ENCODE measurements at places on chromosomes 2 and 18.

GRCh38 chr2:128420131-128420530 is 101.5 kb upstream of the HS6ST1 start:
- DNase-seq = no peak

- DNase-seq = no peak
Measured at GRCh38 chr2:8993902-8994278, 9.6 kb downstream of the MBOAT2 start.

DNA sequence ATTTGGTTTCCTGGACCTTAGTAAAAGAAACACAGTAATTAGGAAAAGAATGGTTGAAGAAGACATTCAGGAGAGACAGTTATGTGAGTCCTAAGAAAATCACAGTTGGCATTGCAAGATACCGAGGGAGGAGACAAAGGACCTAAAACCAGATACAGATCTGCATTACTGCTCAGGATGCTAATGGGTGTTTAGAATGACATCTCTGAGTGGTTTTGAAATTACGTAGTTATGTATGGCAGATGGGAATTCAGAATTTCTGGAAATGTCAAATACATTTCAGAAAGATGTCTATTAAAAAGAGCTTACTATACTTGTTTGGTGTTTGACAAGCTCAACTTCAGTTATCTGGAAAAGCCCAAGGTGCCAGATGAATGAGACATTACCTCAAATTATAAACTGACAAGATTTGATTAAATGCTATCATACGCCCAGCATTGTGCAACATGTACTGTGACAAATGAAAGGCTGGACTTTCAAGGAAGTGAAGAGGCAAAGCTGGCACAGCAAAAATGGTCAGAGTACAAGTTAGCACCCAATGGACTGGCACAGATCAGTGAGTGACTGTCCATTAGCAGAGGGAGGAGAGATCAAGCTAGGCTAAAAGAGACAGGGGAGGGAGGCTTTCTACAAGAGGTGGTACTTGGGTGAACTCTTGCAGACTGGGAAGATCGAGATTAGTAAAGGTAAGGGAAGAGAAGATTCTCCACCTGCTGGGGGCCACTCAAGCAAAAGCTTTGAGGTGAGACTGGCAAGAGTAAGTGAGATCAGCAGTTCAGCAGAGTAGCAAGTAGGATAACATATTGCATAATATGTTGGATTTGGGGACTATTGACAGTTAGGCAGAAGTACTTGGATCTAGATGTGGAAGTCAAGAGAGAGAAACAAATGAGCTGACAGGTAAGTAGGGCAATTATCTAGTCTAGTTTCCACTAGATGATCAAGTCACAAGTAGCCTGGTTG is 168.9 kb downstream of the CYRIA start:
- no peak for DNase-seq

GRCh38 chr18:56517761-56518160 is 120.6 kb downstream of the TXNL1 start:
- DNase-seq = no peak

- no peak for DNase-seq
Measured at GRCh38 chr2:185833864-185834263, 95.3 kb downstream of the FSIP2 start.

- DNase-seq = no peak
Measured at GRCh38 chr2:43461453-43462073, 134.3 kb downstream of the THADA start.

DNA sequence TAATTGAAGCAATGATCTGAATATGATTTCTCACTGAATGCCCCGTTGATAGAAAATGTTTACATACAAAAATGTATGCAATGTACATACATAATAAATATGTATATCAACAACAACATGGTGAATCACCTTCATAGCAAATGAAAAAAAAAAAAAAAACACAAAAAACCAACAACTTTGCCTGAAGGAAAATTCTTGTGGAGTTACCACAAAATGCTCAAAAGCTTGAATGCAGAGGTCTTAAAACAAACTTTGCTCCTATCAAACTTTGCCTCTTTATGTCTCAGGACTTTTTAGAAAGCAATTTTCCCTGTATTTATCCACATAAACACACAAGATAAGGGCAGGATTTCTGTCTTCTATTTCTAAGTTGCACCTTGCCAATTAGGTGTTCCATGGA is 92.9 kb upstream of the SIX2 start:
- no peak for DNase-seq

- no peak for DNase-seq
Measured at GRCh38 chr2:941871-942270, 8.8 kb upstream of the SNTG2 start.

GRCh38 chr2:232838406-232838874 is 31.6 kb upstream of the SNORC start:
- peak; percentile 10 for DNase-seq

GRCh38 chr2:73986085-73986681 is 1.5 kb downstream of the TET3 start:
- DNase-seq = no peak

DNA sequence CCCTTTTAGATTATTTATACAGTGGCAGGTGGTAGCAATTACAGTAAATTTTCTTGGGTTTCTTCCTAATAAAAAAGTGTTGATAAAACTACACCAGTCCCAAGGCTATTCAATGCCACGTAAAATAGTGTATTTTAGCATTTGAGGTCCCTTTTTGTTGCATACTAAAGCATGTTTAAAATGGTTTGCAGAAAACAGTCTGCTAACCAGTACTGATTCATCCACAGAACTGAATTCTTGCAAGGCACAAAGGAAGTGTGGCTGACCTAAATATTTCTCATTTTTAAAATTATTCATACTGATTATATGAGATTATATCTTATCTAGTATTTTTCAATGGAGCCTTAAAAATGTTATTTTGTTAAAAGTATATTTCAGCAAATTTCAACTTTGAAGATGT is 98.1 kb downstream of the SMAD2 start:
- no peak for DNase-seq

- no peak for DNase-seq
Measured at GRCh38 chr2:143522699-143523098, 393.5 kb downstream of the ARHGAP15 start.

DNA sequence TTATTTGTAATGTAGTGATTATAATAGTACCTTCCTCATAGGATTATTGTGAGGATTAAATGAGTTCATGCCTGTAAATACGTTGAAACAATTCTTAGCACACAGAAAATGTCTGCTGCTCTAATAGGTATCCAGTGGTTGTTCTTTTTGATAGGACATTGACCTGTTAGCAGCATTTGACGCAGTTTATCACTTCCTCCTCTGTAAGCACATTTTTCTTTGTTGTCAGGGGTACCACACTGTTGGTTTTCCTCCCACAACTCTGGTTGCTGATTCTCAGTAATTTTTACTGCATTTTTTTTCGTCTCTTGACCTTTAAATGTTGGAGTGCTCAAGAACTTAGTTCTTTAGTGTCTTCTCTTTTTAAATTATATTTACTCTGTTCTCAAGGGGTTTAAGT is 15.4 kb downstream of the PPM1B start:
- no peak for DNase-seq

DNA sequence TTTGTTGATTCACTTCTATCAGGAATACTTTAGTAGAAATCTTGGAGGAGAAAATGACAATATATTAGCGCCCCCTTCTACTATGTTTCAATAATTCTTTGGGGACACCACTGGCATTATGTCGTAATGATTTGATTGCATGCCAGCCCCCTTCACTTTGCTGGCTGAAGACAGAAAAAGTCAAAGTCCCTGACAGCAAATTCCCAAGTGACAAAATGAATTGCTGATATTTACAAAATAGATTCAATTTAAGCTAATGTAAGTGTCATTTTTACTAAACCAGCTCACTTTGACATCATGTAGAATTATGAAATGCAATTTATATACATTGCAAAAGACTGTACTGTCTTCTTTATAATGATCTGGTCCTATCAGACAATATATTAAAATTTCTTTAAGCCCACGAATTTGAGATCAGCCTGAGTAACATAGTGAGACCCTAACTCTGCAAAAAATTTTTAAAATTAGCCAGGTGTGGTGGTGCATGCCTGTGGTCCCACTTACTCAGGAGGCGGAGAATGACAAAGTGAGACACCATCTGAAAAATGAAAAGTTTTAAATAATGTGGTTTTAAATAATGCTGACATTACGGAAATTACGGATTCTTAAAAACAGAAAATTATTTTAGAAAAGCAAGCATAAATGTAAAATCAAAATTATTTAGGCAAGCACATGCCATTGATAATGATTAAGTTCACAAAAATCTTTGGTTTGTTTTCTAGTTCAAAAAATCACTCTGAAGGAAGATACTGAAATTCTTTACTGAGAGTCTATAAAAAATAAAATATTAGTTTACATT is 520.1 kb upstream of the PKDCC start:
- no peak for DNase-seq

- no peak for DNase-seq
Measured at GRCh38 chr2:85579266-85579935, 2.0 kb downstream of the VAMP8 start.

- DNase-seq = no peak
Measured at GRCh38 chr2:232529806-232530547, 4.0 kb downstream of the CHRND start.

DNA sequence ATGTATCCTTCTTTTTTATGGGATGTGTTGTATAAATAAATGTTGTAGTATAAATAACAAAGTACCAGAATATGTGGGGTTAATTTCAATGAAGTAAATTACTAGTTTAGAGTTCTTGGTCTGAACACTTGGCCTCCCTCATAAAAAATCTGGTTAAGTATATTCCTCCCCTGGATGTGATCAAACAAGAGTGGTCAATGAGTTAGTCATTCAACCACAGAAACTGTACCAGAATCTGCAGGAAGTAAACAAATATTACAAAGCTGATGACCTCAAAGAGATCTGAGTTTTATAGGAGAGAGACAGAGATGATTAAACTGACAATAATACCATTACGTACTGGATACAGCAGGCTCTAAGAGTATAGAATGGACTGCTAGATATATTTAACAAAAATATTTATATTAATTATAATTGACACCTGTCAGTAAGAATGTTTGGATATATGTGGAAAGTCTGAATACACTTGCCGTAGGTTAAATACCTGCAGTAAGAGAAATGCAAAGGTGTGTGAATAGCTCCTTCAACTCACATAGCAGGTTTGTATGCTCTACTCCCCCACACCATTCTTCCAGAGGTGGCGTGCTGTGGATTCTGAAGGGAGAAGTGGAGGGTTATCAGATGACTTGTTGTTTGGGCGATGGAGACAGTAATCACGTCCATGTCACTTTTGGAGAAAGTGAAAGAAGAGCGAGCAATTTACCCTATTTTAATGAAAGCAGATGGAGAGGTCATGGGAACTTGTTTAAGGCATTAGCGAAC is 108.3 kb upstream of the LRATD1 start:
- no peak for DNase-seq

- no peak for DNase-seq
Measured at GRCh38 chr2:117755768-117756167, 58.7 kb upstream of the DDX18 start.

DNA sequence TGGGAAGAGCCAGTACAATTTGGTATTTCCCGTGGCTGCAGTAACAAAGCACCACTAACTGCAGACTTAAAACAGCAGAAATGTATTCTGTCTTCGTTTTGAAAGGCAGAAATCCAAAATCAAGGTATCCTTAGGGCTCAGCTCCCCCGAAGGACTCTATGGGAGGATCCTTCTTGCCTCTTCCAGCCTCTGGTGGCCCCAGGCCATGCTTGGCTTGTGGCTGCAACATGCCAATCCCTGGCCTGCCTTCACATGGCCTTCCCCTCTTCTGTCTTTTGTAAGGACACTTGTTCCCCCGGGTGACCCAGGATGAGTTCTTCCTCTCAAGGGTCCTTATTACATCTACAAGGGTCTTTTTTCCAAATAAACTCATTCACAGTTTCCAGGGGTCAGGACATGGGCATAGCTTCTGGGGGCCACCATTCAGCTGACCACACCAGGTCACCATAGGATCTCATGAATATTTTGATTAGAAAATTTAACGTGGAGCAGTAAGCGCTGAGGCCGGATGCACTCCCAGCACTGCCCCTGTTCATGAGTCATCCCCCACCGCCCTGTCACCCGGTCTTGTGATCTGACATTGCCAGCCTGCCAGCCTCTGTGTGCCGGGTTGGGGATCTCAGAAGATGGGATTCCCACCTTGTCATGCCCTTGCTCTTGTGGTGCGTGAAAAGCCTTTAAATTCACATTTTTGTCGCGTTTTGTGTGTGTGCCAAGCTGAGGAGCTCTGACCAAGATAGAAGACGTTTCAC is 61.2 kb upstream of the B3GNT7 start:
- no peak for DNase-seq

DNA sequence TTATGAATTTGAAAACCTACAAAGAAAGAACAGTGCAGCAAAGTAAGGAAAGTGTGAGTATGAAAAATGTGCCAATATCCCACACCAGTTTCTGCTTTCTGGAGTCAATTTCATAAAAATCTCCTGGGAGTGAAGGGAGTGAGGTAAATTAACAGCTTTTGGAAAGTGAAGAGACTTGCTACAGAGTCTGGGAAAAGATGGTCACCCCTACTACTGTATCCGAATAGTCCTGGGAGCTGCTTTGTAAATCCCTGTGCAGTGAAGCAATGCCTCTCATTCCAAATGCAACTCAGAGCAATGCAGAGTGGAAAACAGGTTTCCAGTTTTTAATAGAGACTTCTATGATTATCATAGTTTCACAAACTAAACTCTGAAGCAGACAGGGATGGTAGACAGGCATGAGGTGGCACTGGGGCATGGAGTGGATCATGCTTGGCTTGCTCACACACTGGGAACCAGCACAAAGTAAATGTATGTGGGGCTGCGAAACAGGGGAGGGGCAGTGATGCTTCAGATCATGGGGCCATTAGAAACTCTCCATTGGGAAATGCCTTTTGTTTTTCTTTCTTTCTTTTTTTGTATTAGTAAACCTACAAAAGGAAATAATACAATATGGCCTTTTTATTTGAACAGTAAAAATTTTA is 10.6 kb downstream of the COL5A2 start:
- DNase-seq = no peak

DNA sequence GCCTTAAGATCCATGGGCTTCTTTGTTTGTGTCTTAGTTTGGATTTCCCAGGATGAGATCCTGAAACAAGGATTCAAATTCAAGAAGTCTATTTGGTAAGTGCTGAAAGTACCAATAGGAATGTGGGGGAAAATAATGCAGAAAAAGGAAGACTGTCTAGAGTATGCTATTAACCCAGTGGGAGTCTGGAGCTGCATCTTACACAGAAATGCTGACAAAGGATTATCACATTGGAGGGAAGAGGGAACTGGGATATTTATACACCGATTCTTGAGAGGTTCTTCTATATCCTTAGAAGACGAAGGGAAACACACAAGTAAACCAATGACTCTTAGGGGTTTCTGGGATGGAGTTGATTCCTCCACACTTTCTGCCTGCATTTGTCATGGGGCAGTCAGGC is 294.8 kb upstream of the FIGN start:
- no peak for DNase-seq

DNA sequence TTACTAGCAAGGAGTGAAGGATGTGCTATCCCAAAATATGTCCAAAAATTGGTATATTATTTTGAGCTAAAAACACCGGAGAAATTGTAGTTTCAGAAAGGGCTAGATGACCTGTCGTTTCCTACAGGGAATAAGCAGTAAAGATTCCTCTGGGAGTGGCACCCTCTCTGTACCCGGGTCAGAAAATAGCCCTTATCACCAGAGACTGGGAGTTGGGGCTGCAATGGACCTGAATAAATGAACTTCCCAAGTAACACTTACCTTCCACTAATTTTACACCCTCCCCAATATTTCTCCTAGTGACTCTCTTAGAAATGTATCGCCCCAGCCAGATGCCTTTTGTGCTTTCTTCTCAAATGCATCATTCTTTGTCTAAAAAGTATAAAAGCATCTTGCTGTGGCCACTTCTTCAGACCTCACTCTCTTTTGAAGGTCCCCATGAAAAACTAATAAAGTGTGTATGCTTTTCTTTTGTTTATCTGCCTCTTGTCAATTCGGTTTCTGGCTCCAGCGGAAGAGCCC is 734 bp upstream of the RMC1 start:
- no peak for DNase-seq

- DNase-seq = no peak
Measured at GRCh38 chr18:26757263-26758019, 108.1 kb downstream of the AQP4 start.
